ENCODE measurements at places on chromosomes 16 and 17.

GRCh38 chr16:68960910-68961309 is 117.6 kb downstream of the TANGO6 start:
- DNase-seq = no peak

DNA sequence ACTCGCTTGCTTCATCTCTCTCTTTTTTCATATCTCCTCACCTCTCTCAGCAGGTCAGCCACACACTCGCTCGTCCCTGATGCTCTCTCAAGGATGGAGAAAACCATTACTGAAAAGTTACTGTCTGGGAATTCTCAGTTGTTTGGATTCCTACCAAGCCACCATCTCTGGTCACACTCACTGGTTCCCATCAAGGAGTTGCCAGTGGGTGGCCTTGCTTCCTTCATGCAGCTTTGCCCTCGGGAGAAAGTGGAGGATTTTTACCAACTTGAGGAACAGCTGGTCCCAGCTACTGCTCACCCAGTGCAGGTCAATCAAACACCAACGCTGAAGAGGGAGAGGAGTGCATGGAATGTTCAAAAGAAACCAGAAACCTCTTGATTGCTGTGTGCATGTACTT is 25.3 kb downstream of the MEOX1 start:
- DNase-seq = no peak

DNA sequence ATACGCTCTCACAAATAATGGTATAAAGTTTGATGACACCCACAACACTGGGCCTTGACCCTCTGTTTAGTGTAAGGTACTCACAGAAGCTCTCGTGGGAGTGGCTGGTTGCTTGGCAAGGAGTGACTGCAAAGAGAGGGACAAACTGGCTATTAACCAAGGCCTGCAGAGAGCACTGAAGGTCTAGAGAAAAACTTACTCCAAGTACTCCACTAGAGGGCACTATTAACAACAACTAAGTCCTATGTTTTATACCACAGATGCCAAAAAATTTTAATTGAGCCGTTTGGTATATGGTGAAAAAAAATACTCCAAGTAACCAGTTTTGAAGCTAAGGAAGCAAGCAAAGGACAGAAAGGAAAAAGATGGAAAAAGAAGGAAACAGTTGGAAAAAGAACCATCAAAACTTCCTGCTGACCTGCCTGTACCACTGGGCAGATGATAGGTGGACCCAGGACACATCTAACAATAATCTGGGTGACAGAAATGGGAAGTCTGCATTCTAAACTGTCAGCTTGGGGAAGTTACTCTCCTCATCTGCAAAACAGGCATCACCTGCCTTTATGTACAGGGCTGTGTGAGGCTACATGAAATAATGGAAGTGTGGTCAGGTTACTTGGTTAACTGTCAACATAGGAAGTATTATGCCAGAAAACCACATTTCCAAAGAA is 23.2 kb downstream of the DYNC1LI2 start:
- no peak for DNase-seq

- no peak for DNase-seq
Measured at GRCh38 chr17:69714669-69715068, 300.2 kb downstream of the MAP2K6 start.

GRCh38 chr17:57838453-57838852 is 11.4 kb downstream of the MRPS23 start:
- no peak for DNase-seq

DNA sequence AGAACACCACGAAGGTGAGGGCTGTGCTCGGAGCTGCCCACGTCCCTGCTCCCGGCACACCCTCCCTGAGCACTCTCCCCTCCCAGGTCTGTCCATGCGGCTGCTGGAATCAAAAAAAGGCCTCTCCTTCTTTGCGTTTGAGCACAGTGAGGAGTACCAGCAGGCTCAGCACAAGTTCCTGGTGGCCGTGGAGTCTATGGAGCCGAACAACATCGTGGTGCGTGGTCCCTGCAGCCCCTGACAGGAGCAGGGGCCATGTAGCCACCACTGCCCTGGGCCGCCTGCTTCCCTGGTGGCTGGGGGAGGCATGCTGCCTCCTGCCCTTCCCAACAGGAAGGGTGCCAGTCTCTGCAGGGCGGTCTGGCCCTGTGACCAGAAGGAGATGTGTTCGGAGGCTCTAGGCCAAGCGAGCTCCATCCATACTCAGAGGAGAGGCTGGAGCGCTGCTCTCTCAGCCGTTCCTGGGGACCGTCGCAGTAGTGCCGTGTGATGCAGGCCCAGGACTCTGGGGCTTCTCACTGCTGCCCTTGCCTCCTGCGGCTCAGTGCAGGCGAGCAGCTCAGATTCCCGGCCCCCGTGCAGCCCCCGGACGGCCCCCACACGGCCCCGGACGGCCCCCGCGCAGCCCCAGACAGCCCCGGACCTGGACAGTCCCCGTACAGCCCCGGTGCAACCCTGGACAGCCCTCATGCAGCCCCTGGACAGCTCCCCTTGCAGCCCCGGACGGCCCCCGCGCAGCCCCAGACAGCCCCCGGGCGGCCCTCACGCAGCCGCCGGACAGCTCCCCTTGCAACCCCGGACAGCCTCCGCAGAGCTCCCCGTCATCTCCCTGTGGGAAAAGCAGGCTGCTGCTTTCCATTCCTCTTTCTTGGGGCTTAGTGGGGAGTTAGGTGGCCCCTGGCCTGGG is 20.5 kb downstream of the TCF25 start:
- DNase-seq = no peak

DNA sequence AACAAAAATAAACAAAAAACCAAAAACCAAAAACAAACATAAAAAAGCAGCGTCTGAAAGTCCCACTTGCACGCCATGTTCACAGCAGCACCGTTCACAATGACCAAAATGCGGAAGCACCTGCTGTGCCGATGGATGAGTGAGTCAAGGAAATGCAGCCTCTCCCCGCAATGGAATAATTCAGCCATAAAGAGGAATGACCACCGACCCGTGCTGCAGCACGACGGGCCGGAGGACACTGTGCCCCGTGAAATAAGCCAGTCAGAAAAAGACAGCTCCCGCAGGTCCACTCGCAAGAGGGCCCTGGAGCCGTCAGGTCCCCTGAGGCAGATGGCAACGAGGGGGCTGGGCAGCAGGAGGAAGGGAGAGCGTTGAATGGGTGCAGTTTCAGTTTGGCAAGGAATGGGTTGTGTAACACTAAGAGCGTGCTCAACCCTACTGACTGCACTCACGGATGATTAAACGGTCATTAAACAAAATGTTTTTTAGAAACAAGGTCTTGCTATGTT is 5.1 kb downstream of the CLCN7 start:
- no peak for DNase-seq

GRCh38 chr17:17971431-17972125 is 622 bp downstream of the TOM1L2 start:
- DNase-seq = no peak

- no peak for DNase-seq
Measured at GRCh38 chr16:51940183-51940582, 606.8 kb downstream of the TOX3 start.

DNA sequence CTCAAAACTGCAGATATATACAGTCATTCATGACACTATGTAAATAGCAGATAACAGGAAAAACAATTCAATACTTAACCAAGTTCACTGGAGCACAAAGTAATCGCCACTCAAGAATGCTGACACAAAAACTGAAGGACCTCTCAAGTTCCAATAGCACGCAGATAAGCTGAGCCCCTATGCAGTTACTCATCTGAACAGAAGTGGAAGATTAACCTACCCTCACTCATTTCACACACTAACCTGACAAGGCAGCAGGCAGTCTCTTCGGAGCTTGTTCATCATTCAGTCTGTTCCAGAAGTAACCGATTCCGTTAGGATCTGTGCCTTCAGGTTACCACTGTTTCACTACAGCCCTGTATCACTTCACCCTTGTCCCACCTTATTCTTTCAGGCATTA is 6.0 kb downstream of the HELZ start:
- no peak for DNase-seq

GRCh38 chr17:63635787-63636186 is 13.6 kb downstream of the MAP3K3 start:
- no peak for DNase-seq

GRCh38 chr16:69513180-69513966 is 52.4 kb upstream of the NFAT5 start:
- no peak for DNase-seq

GRCh38 chr17:33687831-33688230 is 394.7 kb upstream of the ASIC2 start:
- no peak for DNase-seq

DNA sequence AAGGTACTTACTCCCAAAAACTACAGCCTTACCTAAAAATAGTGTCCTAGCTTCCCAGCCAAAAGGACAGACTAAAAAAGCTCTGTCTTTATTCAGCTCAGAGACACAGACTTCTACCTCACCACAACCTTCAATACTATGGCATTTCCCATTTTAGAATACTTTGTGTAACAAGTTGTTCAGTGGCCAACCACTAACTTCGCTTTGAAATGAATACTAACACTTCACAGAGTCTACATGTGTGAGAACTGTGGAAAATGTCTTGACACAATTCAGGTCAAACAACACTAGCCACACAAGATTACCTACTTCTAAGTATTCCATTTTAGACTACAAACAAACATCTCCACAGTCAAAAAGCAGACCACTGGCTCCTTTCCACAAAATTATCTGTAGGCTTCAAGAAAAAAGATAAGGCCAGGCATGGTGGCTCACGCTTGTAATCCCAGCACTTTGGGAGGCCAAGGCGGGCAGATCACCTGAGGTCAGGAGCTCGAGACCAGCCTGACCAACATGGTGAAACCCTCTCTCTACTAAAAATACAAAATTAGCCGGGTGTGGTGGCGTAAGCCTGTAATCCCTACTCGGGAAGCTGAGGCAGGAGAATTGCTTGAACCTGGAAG is 3.2 kb downstream of the HELZ start:
- DNase-seq = no peak

DNA sequence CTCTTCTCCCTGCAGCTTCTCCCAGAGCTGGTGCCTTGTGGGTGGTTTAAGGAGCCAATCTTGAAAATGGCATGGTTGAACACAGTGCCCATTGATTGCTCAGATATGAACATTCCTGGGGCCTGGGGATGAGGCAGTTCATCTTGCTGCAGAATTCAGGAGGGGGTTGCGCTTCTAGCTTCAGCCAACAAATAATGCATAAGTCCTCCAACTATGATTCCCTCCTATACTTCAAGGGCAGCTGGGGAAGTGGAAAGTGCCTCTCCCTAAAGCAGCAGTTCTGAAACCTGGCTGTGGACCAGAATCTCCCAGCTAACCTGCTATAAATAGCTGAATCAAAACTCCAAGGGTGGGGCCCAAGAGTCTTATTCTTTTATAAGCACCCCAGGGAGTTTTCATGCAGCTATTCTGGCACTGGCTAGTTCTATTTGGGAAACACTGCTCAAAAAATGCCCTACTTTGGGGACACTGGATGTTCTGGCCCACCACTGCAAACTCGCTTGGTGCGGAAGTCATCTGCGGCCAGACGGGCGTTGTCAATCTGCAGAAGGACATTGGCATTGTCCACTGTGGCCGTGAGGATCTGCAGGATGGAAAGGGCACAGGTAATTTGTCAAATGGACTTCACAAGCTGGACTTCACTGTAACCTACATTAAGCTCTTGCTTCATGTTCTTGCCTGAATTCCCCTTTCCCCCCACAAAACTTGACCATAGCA is 130.3 kb downstream of the CCDC144A start:
- no peak for DNase-seq
